Stimulated activated CD8-positive, alpha-beta memory T cell treated with anti-CD3 and anti-CD28 coated beads, Interleukin-4, amount 100 ng/mL, for 24 hours (primary cell): ENCODE measurements at places on chromosomes 12 and 14.

DNA sequence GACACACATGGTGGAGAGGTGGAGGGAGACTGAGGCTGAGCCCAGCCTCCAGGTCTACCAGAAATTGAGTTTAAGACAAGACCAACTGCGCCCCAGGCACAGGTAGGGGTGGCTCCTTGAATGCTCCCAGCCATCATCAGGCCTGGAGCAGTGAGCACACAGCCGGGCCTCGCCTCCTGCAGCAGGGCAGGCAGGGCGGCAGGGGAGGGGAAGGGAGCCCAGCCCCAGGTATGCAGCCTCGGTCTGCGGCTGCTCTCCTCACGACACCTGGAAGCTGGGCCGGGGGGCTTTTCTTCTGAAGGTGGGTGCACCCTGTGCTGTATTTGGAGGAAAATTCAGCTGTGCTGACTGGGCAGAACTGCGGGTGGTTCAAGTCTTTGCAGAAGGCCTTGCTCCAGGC lies 29.5 kb upstream of the TDRD9 start:
- DNase-seq: no peak

DNA sequence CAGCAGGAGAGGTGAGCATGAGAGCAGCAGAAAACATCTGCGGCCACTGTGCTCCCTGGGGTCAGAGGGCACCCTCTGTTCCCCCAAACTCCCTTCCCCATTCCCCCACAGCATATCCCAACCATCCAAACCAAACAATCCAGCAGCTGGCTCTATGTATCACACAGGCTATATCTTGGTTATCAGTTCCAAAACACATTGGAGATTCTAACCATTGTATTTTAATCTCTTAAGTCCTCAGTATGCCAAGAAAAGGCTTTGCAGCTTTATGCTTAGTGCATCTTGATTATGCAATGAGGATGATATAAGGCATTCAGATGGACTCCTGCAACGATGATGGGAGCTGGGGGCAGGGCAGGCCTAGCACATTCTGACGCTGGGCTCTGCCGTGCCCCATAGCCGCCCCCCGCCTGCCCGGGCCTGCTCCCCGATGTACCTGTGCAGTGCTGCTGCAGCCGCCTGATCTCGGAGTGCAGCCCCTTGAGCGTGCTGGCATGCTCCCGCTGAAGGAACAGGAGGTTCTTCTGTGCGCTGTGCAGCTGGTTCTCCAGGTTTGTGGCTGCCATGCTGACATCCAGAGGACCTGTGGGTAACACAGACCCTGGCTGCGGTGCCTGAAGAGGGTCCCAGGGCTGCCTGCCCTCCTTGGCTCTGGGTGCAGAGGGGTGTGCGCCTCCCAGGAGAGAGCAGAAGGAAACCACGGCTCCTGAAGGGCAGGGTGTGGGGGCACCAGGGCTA lies 29.6 kb downstream of the CCDC92 start:
- no peak for DNase-seq

GRCh38 chr14:21026988-21027315 lies 2.1 kb upstream of the NDRG2 start:
- no peak for DNase-seq

- no peak for DNase-seq
Observed at GRCh38 chr12:87142342-87142741, 886.2 kb upstream of the MGAT4C start.

DNA sequence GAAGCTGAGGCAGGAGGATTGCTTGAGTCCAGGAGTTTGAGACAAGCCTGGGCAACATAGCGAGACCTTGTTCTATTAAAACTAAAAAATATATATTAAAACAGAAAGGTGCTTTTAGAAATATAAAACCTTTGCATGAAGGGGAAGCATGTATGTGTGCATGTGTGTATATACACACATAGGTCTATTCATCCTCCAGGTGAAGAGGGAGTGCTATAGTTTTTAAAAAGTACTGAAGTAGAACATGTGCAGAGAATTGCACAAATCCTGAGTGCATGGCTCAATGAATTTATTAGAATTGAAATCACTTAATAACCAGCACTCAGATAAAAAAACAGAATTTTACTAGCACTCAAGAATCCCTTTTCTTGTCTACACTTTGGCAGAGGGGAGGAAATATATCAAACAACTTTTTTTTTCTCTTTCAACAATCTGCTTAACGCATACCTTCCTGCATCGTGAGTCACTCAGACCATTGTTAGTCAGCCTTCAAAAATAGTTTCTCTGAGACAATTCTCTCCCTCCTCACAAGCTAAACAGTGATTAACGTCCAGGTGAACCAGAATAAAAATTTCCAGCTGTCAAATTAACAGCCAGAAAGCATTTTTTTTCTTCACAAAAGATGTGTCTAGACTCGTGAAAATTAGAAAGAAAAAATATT lies 17.7 kb upstream of the NEDD1 start:
- DNase-seq: no peak

DNA sequence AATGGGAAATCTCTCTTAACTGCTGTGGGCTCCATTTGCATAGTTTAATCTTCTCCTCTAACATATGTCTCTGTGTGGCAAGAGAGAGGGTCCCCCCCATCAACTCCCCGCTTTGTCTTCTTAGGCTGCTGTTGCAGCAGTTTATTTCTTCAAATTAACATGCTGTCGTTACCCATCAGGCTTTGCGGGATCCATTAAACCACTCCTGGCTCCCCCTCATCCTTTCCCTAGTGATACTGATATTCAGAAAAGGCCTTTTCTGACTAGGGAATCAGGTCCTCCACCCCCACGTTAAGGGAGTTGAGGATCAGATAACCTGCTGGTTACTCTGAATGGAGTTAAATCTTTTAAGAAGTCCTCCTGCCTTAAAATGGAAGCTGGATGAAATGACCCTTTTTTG lies 15.2 kb downstream of the GPR84 start:
- DNase-seq: no peak

DNA sequence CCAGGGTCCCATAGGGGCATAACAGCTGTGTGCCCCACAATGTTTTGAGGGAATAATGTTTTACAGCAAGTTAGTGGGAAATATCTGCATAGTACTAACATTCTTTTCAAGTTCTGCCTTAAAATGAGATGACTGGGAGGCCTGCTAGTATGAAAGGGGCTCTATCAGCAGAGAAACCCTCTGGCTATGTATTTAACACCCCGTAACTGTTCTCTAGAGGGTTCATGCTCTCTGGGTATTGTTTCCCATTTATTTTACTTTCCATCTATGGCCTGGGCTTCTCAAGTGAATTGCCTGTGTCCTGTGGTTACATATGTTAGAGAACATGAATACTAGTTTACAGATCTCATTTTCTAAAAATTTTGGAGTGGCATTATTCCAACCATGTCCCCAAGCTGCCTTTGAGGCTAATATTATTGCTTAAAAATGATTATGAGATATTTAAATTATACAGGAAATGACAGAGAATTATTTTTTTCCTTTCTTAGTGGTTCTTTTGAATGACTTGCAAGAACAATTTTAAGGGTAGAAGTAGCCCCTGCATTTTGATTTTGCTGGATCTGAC lies 37.5 kb downstream of the GNG2 start:
- no peak for DNase-seq
